ENCODE measurements at places on chromosomes 7 and 10. TPM values are rescaled to one million over a fixed set of nuclear protein-coding genes. Genes with fewer than 3 reads are reported as not detected.

Gene KCNMA1
- 0.94 TPM for total RNA-seq

Gene CRPPA
- 0.30 TPM for total RNA-seq

Gene FAM237B
- total RNA-seq, result not detected

Gene ELMO1
- total RNA-seq, result 8.7 TPM

Gene SAMD8
- 15.4 TPM for total RNA-seq

Gene MACC1
- 0.21 TPM for total RNA-seq

Gene CYP2W1
- total RNA-seq, result not detected

Gene GPR85
- not detected for total RNA-seq

Gene VOPP1
- total RNA-seq, result 87.1 TPM

Gene FOXI2
- 1.2 TPM for total RNA-seq

Gene SH2D4B
- not detected for total RNA-seq

Gene LIPN
- not detected for total RNA-seq

Gene UCN3
- not detected for total RNA-seq

Gene MSMB
- total RNA-seq, result 0.89 TPM

Gene CDK14
- 28.6 TPM for total RNA-seq

Gene RGR
- total RNA-seq, result not detected

Gene AGAP5
- total RNA-seq, result 6.0 TPM

Gene ELAPOR2
- 31.2 TPM for total RNA-seq

Gene PLAC9
- 5.1 TPM for total RNA-seq

Gene SPDYE11
- total RNA-seq, result not detected

Gene POLL
- 25.0 TPM for total RNA-seq

Gene C10orf62
- total RNA-seq, result not detected

Gene CNPY1
- 2.4 TPM for total RNA-seq

Gene OR2A42
- not detected for total RNA-seq

Gene SEMA4G
- 8.2 TPM for total RNA-seq

Gene CUZD1
- 0.11 TPM for total RNA-seq

Gene NEBL
- 15.7 TPM for total RNA-seq

Gene FXYD4
- total RNA-seq, result not detected

Gene TAS2R38
- total RNA-seq, result not detected

Measured in H7 (cell line).